ENCODE measurements at places on chromosomes 7 and 10.

GRCh38 chr10:5033061-5033778 lies 29.6 kb upstream of the AKR1C2 start:
- DNase-seq, result no peak

DNA sequence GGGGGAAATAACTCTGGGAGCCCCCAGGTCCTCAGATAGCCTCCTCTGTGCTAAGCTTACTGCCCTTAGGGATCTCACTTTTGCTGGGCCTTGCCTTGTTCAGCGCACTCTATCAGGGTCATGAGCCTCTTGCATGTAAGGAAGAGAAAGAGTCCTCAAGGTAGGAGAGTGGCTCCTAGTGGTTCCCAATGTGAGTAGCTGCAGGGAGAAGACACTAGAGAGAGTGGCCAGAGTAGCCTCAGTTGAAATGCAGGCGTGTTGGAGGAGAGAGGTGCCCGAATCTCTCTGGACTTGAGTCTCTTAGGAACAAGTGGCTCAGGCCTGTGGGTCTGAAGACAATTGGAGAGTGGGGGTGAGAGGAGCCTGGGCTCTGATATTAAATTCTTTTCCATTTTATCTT lies 94.3 kb upstream of the SORCS3 start:
- no peak for DNase-seq

DNA sequence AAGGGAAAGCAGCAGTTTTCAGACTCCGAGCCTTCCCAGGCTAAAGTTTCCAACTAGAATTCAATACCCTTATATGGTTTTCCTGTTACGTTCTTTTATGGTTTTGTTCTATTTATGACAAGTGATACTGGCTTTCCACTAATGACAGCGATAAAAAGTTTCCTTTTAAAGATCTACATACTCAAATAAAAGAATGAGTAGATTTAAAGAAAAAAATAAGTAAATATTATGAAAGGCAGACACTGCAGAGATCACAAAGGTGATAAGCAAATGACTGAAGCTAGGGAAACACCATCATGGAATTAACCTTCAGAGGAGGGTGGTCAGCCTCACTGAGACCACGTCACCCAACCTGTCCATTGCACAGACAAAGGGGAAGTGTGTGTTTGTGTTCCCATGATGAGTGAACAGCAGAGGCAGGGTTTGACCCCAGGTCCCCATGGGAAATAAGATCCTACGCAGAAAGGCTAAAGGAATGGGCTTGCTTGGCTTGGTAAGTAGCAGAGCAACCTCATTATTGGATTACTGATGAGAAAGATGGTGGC lies 4.0 kb downstream of the VSIR start:
- peak; percentile 67 for DNase-seq

DNA sequence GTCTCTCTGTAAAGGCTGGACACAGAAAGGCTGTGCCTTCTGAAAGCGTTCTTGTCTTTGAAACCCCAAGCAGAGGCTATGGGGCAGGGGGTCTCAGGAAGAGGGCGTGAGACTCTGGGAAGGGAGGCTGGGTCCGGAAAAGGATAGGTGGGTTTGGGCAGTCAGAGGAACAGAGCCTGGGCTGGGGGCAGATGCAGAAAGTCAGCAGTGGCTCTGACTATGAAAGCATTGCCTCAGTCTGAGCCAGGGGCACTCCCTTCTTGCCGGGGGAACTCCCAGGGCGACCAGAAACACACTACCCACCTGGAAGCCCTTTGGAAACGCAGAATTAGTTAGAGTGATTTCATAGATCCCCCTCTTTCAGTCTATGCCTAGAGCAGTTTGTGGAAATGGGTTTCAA lies 72.0 kb downstream of the VWA2 start:
- no peak for DNase-seq

DNA sequence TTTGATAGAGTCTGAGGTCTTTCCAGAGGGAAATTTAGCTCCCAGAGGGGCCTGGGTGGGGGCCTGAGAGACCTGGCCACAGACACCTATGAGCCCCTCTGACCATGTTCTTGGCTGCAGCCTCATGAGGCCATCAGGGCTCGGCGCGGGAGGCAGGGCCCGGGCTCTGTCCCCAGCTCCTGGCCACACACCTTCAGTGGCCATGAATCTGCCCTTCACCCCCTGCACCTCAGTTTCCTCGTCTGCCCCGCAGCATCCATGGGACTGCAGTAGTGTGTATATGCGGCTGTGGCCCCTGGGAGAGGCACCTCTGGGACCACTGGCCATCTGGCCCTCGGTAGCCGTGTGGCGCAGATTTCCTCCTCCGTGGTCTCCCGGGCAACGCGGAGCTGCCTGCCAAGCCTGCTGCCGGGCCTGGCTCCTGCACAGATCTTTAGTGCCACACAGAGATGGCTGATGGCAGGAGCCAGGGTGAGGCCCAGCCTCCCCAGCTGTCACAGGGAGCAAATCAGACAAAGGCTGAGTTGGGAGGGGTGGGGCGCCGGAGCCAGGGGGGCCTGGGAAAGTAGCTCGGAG lies 23.6 kb upstream of the ADCYAP1R1 start:
- DNase-seq, result no peak

GRCh38 chr7:91107460-91107859 lies 156.8 kb upstream of the FZD1 start:
- DNase-seq, result no peak

GRCh38 chr7:143484119-143484518 lies 6.4 kb downstream of the TAS2R41 start:
- DNase-seq, result no peak
